ENCODE measurements at places on chromosomes 4 and X.

DNA sequence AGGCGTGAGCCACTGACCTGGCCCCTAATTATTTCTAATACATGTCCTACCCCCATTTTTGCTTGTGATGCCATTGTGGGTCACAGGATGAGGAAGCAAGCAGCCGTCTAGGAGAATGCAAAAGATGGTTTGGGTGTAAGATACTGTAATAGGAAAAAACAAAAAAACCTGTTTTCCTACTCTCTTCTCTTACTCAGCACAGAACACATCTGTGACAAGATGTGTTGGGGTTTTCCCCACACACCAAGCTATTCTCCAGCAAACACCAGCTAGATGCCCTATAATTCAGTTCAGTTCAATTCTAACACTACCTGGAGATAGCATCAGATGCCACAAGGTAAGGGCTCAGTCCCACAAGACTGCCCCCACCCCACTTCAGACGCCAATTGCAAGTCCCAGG, 15.3 kb upstream of the HPRT1 start:
- no peak for DNase-seq

- no peak for DNase-seq
Observed at GRCh38 chr4:89069481-89069880, 12.5 kb upstream of the FAM13A start.

GRCh38 chr4:143288171-143288570, 48.5 kb upstream of the GAB1 start:
- no peak for DNase-seq

- DNase-seq = no peak
Observed at GRCh38 chr4:174255786-174256185, 27.7 kb downstream of the FBXO8 start.

- no peak for DNase-seq
Observed at GRCh38 chrX:126836186-126836585, 16.7 kb downstream of the PRR32 start.

- no peak for DNase-seq
Observed at GRCh38 chr4:178329226-178329872, 887.1 kb upstream of the AGA start.

DNA sequence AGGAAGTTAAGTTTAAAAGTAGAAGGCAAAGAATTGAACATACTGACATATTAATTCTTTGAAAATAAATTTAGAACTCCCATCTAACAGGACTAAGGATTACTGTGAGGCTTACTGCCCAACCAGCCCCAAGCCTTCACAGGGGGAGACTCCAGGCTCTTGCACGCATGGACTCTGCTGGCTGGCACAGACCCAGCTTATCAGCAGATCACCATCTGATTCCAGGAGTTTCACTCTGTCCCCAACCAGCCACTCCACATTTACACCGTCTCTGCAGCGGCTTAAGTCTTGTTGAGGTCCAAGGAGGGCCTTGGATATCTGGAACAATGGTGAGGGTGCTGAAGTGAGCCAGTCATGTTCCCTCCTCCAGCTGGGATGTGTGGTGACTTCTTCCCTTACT, 16.4 kb upstream of the OTUD4 start:
- no peak for DNase-seq

GRCh38 chrX:132395645-132396044, 93.2 kb downstream of the MBNL3 start:
- DNase-seq = no peak

GRCh38 chr4:162162672-162163071, 1.1 kb downstream of the FSTL5 start:
- no peak for DNase-seq

DNA sequence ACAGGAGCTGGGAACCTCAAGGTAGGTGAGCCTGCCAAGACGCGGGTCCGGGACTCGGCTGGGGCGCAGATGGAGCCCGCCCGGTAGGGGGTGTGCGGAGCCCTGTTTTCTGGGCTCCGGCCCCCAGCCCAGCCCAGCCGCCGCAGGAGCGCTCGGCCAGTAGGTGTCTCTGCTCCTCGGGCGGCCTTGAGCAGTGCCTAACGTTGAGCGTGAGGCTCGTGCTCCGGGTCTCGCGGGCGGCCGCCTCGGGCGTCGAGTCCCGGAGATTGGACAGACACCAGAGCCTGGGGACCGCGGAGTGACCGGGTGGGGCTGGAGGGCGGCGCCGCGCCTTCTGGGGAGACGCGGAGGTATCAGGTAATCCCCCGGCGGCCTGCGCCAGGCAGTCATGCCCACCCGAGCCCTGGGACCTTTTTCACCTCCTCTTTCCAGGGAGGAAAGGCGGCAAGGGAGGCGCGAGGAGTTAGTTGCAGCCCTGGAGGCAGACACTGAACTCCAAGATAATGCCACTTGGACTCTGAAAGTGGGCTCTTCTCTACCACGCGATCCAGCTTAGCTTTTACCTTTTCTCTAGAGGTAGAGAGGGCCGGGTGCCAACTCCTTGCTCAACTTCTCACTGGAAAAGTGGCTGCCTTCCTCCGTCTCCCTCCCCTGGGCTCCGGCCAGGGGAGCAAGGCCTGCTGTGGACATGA, 14.5 kb upstream of the FGG start:
- peak; percentile 45 for DNase-seq

DNA sequence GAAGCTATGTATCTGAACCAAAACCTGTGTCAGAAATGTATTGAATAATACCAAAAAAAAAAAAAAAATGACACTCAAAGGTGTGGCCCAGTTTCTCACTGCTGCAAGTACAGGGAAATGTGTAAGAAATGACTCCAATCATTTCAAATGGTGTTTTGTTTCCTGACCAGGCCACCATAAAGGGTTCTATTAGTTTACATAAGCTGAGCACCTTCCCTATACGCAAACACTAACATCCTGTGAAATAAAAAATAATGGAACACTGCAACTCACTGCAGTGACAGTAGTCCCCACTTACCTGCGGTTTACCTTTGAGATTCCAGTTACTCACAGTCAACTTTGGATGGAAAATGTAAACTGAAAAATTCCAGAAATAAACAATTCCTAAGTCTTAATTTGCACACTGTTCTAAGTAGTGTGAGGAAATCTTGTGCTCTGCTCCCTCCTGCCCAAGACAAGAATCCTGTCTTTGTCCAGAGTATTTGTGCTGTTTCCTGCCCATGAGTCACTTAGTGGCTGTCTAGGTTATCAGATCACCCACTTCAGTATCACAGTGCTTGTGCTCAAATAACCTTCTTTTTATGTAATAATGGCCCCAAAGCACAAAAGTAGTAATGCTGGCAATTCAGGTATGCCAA, 265.3 kb downstream of the RCHY1 start:
- DNase-seq = no peak

GRCh38 chrX:42151808-42152207, 228.5 kb upstream of the CASK start:
- no peak for DNase-seq

GRCh38 chr4:3168029-3168428, 80.9 kb upstream of the MSANTD1 start:
- no peak for DNase-seq
